Osteoblast (primary cell): ENCODE measurements at places on chromosomes 4 and X. TPM values are rescaled to one million over a fixed set of nuclear protein-coding genes. Genes with fewer than 3 reads are reported as not detected.
A peak's percentile ranks its signal among the peaks of the same experiment; 100 is the strongest.

The F11 gene
- total RNA-seq, result not detected in 2 replicates

DNA sequence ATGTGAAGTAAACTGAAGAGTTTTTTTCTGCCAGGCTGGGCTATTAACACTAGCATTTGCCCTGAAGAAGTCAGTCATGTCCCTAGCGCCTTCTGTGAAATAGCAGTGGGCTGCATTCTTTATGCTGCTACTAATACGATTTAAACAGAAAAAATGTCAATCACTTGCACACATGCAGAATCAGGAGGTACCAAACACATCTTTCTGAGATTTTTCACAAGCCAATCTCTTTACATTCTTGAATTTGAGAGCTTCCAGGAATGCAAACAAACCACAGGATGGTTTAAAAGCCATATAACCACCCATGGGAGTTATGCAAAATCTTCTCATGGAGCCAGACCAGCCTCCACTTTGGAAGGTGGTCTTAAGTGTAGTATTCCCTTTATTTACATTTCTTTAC, 220.1 kb downstream of the IQCM start:
- no peak overlapping the region for H3K27ac ChIP-seq
- no peak for DNase-seq
- H3K4me1 ChIP-seq, result no peaks in the 10 kb centered on the region
- no peak overlapping the region for H3K4me3 ChIP-seq
- no peaks in the 10 kb centered on the region for H3K27me3 ChIP-seq

DNA sequence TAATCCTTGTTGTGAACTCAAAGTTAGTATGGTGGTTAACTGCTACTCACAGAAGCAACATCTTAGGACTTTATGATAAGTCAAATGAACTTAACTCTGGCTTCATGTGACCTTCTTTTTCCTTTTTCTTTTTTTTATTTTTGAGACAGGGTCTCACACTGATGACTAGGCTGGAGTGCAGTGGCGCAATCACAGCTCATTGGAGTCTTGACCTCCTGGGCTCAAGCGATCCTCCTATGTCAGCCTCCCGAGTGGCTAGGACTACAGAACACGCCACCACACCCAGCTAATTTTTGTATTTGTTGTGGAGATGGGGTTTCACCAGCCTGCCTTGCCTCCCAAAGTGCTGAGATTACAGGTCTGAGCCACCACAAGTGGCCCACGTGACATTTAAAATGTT, 22.4 kb downstream of the SEC31A start:
- no peak overlapping the region for H3K4me3 ChIP-seq
- H3K4me1 ChIP-seq, result peaks cover 29% of the 10 kb centered on the region
- no peak for DNase-seq
- H3K27ac ChIP-seq, result no peak overlapping the region

- DNase-seq, result no peak
- H3K36me3 ChIP-seq, result no peaks in the 10 kb centered on the region
- H3K4me1 ChIP-seq, result no peaks in the 10 kb centered on the region
- H3K27ac ChIP-seq, result no peak overlapping the region
- no peak overlapping the region for H3K4me3 ChIP-seq
Measured at GRCh38 chr4:127479031-127479622, 153.6 kb upstream of the INTU start.

DNA sequence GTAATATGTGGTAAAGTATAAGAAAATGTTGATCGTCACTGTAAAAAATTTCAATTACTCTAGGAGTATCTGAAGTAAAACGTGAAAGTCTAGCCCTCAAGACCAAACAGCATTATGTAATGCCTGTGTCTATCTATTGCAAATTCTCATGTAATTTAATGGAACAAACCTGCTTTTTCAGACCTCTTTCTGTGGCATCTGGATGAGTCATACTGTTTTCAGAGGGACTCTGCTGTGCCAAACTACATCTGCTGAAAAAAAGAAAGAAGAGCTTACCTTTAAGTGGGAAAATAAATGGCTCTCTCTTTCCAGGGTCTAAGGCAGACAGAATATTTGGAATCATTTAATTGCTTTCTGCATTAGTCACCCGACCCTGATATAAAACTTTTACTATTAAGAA, 89.8 kb upstream of the ARMCX2 start:
- H3K4me1 ChIP-seq, result no peaks in the 10 kb centered on the region
- H3K27ac ChIP-seq, result no peak overlapping the region
- H3K4me3 ChIP-seq, result no peak overlapping the region
- peaks cover 8% of the 10 kb centered on the region for H3K27me3 ChIP-seq
- no peaks in the 10 kb centered on the region for H3K36me3 ChIP-seq

- no peaks in the 10 kb centered on the region for H3K27me3 ChIP-seq
- peaks cover 17% of the 10 kb centered on the region for H3K4me1 ChIP-seq
- peak overlapping the region; percentile 37 for H3K27ac ChIP-seq
- peak overlapping the region; percentile 0 for H3K4me3 ChIP-seq
- DNase-seq, result peak; percentile 82
- H3K36me3 ChIP-seq, result no peaks in the 10 kb centered on the region
Measured at GRCh38 chr4:26787461-26788340, 72.9 kb upstream of the STIM2 start.

- peaks cover 4% of the 10 kb centered on the region for H3K4me1 ChIP-seq
- H3K27ac ChIP-seq, result no peak overlapping the region
- peak; percentile 9 for DNase-seq
- H3K4me3 ChIP-seq, result no peak overlapping the region
- H3K36me3 ChIP-seq, result no peaks in the 10 kb centered on the region
Measured at GRCh38 chrX:109347632-109348031, 134.3 kb downstream of the GUCY2F start.

GRCh38 chr4:56744030-56744429, 62.9 kb upstream of the HOPX start:
- no peak overlapping the region for H3K4me3 ChIP-seq
- peaks cover 17% of the 10 kb centered on the region for H3K4me1 ChIP-seq
- no peaks in the 10 kb centered on the region for H3K36me3 ChIP-seq
- H3K27ac ChIP-seq, result no peak overlapping the region
- no peak for DNase-seq
